ENCODE measurements at places on chromosomes 5 and 9. TPM values are rescaled to one million over a fixed set of nuclear protein-coding genes. Genes with fewer than 3 reads are reported as not detected.

Gene BTNL8
- total RNA-seq, result not detected

Gene SPINK13
- not detected for total RNA-seq

Gene MCTP1
- total RNA-seq, result 2.8 TPM

Gene TIMD4
- total RNA-seq, result not detected

Gene GKAP1
- 7.9 TPM for total RNA-seq

Gene NSG2
- total RNA-seq, result not detected

Gene RMRP
- 17,358 TPM for total RNA-seq

Gene CDO1
- total RNA-seq, result 6.9 TPM

Gene LRRC19
- total RNA-seq, result not detected

Gene SPATA31C2
- not detected for total RNA-seq

Gene LRRC26
- total RNA-seq, result not detected

Gene GABRG2
- total RNA-seq, result 3.5 TPM

Gene ARSI
- 2.4 TPM for total RNA-seq

Gene KIF20A
- total RNA-seq, result 74.6 TPM

Gene NFX1
- 23.1 TPM for total RNA-seq

Gene ACOT12
- not detected for total RNA-seq

Gene RIGI
- total RNA-seq, result 7.7 TPM

Gene CCDC192
- not detected for total RNA-seq

Gene GPX8
- total RNA-seq, result 47.9 TPM

Gene CATSPER3
- 1.0 TPM for total RNA-seq

Gene PITX1
- total RNA-seq, result 2.7 TPM

Gene PGM5
- total RNA-seq, result not detected

Gene BAAT
- total RNA-seq, result not detected

Gene NTNG2
- total RNA-seq, result 1.3 TPM

Gene REEP2
- total RNA-seq, result 26.9 TPM

Gene C9
- total RNA-seq, result not detected

Gene PRRX2
- 4.4 TPM for total RNA-seq

Data from endodermal cell (in vitro differentiated cells).